Activated CD8-positive, alpha-beta memory T cell treated with anti-CD3 and anti-CD28 coated beads for 1 hour (primary cell): ENCODE measurements at places on chromosomes 4 and X.

DNA sequence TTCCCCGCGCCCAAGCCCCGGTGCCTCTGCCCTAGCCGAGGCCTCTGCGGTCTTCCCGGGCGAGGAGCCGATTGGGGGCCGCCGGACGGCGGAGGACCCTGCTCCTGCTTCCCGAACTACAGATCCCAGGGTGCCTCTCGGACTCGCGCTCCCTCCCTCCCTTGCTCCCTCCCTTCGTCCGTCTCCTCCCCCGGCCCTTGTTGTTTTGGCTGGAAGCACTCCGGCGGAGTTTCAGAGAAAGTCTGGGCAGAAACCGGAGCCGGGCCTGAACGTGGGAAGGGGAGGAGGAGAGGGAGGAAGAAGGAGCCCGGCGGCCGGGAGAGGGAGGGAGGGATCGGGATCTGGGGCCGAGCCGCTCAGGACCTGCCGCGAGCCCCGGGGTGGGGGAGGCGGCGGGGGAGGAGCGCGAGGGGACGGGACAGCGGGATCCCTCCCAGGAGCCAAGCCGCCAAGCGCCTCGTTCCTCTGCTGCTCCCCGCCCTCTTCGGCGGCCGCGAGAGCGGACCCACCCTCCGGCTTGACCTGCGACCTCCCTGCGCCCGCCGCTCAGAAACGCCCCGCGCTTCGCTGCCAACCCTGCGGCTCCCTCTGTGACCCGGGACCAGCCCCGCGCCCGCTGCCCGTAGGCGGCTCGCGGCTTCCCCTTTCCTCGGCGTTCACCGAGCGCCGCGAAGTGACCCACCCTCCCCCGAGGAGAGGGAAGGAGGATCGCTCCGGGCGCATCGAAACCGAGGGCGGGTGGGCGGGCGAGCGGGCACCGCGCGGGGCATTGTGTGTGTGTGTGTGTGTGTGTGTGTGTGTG is 496 bp upstream of the GAB1 start:
- no peak for DNase-seq

- DNase-seq, result no peak
These were observed 37.6 kb downstream of the RBM47 start for GRCh38 chr4:40592034-40592433.

DNA sequence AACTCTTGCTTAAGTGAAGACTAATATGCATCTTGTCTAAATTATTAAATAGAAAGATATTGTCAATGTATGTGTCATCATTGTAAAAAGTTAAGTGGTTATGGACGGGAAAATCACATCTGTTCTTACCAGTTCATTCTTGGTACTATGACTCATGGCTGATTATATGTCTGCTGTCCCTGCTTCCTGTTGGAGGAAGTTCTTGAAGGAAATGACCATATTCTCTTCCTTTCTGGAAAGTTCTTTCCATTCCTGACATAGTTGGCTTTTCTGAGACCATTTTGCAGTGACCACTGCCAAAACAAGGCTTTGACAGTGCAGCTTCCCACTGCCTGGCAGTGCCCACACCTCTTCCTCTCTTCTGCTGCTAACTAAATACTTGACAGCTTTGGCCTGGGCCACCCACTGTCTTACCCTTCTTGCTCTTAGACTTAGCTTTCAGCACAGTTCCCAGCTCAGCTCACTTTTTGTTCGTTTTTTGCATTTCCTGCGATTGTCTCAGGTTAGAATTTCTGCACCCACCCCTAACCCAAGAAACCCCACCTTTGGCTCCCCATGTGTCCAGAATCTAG is 13.2 kb upstream of the CLDN24 start:
- no peak for DNase-seq

DNA sequence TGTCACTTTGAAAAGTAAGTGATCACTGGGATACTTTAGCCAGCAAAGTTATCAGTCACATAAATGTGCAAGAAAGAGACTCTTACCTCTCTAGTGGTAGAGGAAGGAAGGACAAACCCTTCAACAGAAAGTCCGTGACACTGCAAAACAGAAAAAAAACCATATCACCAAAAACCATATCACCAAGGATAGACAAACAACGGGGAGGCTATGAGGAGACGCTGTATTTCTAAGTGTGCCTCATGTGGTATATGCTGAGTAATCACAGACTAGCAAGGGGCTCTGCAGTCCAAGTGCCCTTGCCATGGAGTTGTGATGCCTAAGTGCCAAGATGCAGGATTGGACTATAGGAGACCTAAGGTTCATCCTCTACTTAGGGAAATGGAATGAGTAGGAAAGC is 11.5 kb upstream of the HDAC8 start:
- DNase-seq, result no peak

GRCh38 chrX:48938721-48939425 is 18.5 kb downstream of the OTUD5 start:
- no peak for DNase-seq

DNA sequence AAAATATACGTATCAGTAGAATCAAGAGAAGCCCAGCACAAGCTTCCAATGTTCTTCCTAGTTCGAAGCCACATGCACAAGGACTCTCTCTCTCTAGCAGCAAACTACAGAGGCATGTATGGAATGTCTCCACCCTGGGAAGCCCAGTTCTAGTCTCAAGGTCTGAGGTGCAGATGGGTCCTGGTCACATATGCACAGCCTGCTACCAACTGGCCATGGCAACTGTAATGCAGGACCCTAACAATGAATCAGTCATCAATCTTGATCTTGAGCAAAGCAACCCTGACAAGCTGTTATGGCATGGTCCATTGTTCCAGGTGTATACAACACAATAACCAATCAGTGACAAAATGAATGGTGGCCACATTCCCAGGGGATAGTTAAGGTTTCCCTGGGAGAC is 55.8 kb downstream of the MBNL3 start:
- DNase-seq, result no peak

DNA sequence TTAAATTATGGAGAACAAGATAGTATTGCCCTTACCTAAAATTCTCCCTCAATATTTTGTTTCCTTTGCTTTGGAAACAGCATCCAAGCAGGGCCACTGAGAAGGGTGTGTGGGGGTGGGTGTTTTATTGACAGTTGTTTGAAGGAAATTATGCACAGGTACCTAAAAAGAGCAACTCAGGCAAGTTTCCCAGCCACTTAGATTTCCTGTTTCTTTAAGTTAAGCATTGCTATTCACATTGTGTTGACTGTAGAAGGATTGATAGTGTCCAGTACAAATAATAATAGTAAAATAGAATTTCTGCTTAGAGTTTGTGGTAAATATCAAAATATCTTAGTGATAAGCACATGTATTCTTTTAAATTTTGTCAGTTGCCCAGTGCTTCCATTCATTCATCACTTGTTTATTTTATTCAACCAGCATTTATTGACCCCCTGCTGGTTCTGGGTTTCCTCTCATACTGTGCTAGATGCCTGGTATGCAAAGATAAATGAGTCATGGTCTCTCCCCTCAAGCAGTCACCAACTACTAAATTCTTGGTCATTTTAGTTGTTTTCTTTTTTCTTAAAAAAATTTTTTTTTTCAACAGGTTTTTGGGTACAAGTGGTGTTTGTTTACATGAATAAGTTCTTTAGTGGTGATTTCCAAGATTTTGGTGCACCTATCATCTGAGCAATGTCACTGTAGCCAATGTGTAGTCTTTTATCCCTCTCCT is 50.0 kb downstream of the GALNT7 start:
- no peak for DNase-seq

DNA sequence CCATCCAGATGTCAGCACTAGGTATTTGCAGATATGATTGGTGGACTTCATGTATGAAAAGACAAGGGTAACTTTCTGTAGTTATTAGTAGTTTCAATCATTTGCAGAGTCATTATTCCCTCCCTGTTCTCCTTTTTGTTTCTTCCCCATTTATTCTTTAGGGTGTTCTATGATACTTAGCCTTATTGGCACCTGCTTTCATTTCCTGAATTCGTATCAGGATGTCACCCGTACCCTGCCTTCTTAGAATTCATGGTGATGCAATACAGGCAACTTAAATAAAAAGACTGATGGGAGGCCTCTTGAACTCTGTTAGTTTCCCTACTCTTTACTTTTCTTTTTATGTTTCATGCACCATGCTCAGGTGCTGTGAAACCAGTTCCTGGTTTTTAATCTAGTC is 24.2 kb downstream of the MAGED1 start:
- DNase-seq, result no peak

DNA sequence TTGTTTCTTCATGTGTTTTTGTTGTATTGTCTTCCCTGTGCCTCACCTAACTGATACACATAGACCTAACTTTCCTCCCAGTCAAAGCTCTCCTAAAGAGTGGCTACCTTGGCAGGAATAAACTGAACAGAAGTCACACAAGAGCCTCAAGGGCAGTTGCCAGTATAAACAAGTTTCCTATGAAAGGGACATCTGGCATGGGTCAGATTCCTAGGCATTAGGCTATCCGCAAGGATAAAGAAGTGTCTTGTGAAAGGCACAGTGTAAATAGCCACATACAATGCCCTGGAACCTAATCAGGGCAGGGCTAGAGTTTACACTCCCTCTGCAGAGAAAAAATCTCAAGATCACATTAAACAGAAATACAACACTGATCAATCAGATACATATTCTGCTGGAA is 220.8 kb downstream of the SPANXN3 start:
- no peak for DNase-seq

- DNase-seq, result no peak
These were observed 78.0 kb downstream of the PRDM5 start for GRCh38 chr4:120844528-120844921.

GRCh38 chr4:139574641-139575040 is 18.6 kb upstream of the SETD7 start:
- no peak for DNase-seq

GRCh38 chrX:20487227-20487626 is 220.5 kb upstream of the RPS6KA3 start:
- no peak for DNase-seq

- DNase-seq, result no peak
These were observed 111.5 kb downstream of the MID1 start for GRCh38 chrX:10508891-10509290.

GRCh38 chr4:26931966-26932365 is 71.3 kb downstream of the STIM2 start:
- no peak for DNase-seq

DNA sequence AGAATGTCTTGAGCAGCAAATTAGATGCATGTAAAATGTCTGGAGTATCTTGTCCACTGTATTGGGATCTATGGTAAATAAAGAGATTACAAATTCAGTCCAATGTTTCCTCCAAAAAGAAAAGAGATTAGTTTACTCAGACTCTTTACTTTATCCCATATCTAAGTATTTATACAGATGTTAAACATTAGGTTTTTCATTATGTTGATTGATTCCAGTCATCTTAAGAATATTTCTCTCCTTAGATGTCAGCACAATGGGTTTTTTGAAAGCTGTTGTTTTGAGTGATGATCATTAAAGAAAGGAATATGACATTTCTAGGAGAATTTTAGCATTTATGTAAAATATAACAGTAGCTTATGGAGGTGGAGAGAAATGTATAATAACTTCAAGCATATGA is 938.9 kb downstream of the C4orf33 start:
- no peak for DNase-seq

- DNase-seq, result no peak
These were observed 148.7 kb downstream of the KDR start for GRCh38 chr4:54976682-54977081.

- DNase-seq, result no peak
These were observed 1472.2 kb downstream of the PCDH7 start for GRCh38 chr4:32192363-32192762.

DNA sequence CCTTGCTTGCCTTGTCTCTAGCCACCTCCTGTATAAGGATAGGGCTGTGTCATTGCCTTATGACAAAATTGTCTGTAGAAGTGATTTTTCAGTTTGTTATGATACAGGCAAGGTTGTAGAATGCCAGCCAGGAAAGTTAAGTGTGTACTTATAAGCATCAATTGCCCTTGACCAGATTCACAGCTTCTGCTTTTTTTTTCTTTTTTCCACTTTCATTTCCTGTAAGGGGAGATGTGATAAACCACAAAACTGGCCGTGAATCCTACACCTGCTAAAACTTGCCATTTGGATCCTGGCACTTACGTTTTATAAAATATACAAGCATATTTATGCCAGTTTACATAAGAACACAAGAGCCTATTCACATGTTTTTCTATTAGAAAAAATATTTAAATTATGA is 35.0 kb upstream of the BMPR1B start:
- no peak for DNase-seq

DNA sequence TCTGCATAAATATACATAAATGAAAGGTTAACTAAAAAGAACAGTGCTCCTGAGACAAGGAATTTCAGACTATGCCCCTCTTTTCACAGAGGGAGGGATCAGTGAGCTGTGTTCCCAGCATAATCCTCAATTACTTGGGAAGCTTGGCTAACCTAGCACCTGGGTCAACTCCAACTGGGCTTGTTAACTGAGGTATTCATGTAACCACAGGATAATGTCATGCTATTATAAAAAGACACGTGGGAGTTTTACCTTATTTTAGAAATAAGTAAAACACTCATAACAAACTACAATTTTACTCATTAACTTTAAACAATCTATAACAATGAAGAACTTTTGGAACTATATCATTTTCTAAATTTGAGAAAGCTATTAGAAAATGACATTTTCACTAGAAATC is 48.6 kb downstream of the RPGR start:
- no peak for DNase-seq

GRCh38 chr4:175373031-175373430 is 439.0 kb downstream of the GPM6A start:
- no peak for DNase-seq

DNA sequence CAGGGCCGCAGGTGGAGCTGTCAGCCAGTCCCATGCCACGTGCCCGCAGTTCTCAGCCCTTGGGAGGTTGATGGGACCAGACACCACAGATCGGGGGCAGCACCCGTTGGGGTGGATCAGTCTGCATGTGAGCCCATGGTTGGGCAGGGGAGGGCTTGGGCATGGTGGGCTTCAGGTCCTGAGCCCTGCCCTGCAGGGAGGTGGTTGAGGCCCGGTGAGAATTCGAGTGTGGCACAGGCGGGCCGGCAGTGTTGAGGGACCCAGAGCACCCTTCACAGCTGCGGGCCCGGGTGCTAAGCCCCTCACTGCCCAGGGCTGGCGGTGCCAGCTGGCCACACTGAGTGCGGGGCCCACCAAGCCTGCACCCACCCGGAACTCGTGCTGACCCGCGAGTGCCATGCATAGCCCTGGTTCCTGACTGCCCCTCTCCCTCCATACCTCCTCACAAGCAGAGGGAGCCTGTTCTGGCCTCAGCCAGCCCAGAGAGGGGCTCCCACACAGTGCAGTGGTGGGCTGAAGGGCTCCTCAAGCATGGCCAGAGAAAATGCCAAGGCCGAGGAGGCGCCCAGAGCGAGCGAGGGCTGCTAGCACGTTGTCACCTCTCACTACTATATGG is 696.1 kb downstream of the TGIF2LX start:
- DNase-seq, result no peak
